Right ventricle myocardium superior (tissue), 1 donor: ENCODE measurements at places on chromosomes 7 and 10. TPM values are rescaled to one million over a fixed set of nuclear protein-coding genes. Genes with fewer than 3 reads are reported as not detected.

DNA sequence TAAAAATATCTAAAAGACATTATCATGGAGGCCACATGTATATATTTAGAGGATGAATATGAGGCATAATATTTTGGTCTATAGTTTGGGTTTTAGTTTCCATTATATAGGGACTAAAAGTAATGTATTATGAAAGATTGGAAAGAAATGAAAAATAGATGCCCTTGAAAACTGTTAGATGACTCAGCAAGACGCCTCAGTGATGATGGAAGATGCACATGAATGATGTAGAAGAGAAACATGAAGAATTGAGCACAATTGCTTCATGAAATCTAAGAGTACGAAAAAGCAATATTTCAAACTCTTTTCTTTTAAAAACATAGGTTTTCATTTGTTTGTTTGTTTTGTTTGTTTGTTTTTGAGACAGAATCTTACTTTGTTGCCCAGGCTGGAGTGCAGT, 89.8 kb downstream of the ARL4A start:
- DNase-seq = no peak

Gene ZNF488
- total RNA-seq = not detected

Gene WNT16
- not detected for total RNA-seq

Gene TRIM73
- total RNA-seq = 0.94 TPM

Gene NOLC1
- 22.8 TPM for total RNA-seq
